ENCODE measurements at places on chromosomes 5 and 9.

DNA sequence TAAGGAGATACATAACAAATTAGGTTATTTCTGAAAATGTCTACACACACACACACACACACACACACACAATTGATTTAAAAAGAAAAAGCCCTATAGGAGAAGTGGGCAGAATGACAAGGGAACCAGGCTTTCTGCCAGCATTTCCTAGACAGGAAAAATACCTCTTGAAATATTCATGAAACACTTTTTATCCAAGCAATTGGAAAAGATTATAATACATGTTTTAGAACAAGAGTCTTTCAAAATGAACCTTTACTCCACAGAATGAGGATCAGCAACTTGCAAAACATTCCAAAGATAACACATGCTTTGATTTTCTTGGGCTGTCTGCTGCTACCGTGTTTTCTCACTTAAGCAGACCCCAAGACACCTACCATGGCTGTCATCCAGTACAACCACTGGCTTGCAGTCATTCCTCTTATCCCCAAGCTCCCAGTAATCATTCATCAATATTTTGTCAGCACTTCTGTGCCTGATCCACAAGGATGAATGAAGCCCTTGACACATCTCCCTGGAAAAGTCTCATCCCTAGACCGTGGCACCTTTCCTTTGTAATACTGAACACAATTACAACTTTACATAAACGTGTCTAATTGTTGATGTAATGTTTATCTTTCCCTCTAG, 717.1 kb upstream of the ZNF608 start:
- no peak for DNase-seq

- no peak for DNase-seq
These were observed 147.8 kb downstream of the HSPA4 start for GRCh38 chr5:133199417-133200178.

GRCh38 chr9:20186231-20186630, 397.4 kb upstream of the SLC24A2 start:
- DNase-seq: no peak

DNA sequence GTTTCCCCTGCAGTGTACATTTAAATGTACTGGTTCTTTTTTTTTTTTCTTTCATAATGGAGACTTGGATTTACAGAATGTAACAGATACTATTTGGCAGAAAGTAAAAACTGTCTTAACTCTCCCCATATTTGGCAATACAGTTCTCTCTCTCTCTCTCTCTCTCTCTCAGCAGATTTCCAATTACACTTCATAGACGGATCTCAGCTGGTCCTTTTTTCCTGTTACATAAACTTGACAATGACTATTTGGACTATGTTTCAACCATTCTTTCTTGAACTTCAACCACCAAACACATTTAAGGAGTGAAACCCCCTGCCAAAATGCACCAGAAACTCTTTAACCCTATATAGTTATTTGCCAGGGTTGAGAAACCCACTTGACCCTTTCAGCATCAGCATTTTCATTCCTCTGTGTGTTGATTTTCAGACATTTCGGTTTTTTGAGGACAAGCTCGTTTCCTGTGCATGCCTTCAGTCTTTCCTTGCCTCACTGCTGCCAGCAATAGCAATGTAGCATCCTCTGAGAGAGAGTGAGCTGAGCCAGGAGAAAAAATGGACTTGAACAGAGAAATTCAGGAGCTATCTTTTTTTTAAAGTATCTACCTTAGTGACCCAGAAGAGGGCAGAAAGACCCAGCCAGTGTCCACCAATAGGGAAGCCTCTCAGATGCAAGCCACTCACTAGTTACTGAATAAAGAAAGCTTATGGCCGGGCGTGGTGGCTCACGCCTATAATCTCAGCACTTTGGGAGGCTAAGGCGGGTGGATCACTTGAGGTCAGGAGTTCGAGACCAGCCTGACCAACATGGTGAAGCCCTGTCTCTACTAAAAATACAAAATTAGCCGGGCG, 26.0 kb upstream of the GNA14 start:
- no peak for DNase-seq

DNA sequence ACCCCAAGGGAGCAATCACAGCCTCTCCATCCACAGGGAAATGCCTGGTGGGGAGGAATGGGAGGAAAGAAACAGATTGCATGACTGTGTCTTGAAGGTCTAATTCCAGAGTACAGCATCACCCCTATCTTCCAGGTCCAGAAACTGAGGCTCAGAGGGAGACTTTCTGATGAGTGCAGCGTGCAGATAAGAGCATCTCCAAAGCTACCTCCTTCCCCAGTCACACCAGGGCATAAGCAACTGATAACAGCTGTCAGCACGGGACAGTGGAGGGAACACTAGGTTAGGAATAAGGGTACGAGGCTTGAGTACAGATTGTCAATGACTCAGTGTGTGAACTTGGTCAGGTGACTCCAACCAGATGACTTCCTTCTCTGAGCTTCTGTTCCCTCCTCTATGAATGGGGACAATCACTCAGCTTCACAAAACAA, 126.9 kb downstream of the KCNIP1 start:
- DNase-seq: no peak

DNA sequence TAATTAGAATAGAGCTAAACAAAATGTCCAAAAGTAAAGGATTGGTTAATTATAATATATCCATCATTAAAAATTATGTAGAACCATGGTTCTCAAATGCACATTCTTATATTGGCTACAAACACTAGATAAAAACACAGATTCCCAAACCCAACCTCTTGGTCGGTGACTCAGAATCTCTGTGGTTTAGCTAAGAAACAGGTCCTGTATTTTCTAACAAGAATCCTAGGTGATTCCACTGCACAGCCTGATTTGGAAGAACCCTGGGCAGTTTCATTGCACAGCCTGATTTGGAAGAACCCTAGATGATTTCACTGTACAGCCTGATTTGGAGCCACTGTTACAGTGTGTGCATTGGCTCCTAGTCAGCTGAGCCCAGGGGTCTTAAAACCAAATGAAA, 67.9 kb downstream of the KIAA1958 start:
- no peak for DNase-seq

GRCh38 chr9:79962836-79963235, 391.1 kb downstream of the TLE4 start:
- DNase-seq: no peak

DNA sequence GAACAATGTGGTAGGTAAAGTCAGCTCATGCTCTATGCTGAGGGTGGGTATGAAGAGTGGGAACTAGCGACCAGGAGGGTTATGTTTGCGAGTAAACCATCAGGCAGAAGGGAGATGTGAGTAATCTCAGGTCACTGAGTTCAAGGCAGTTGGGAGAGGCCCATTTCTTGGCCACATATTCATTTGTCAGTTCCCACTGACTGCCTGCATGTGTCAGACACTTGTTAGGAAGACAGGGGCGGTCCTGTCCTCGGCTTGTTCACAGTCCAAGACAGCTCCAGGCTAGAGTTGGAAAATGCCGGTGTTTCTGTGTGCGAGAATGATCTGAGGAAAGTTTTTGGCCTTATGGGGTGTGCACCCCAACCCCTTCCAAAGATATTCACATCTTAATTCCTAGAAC, 48.6 kb upstream of the GDNF start:
- DNase-seq: no peak

DNA sequence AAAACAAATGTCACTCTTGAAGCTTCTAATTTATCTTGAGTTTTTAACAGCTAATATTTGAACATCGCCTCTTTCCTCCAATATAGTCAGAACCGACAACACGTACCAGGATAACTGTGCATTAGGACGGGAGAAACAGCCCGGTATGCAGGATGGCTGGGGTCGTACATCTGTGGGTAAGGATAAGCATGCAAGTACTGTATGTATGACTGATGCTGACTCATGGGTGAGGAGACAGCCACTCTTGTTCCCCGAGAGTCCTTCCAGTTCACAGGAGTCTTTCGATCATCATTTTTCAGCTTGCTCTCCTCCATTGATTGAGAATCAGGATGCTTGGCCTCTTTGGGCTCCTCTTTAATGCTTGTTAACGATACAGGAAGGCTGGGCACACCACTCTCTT, 102.3 kb downstream of the ZNF608 start:
- no peak for DNase-seq

DNA sequence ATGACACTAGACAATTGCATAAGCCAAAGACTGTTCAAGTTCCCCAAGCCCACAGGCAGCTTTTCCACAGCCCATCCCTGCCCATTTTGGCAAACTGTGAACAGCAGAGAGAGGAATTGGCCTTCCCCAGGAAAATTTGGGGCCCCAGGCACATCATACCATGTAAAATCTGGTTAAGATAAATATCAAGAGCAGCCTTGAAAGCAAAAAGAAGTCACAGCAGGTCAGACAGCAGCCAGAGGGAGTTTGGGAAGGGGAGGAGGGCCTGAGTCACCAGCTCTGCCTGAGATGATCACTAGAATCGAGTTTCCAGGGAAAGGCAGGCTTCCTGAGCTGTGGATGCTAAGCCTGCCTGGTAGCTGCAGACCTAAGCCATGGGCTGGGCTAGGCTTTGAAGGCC, 179.2 kb downstream of the RFK start:
- no peak for DNase-seq

DNA sequence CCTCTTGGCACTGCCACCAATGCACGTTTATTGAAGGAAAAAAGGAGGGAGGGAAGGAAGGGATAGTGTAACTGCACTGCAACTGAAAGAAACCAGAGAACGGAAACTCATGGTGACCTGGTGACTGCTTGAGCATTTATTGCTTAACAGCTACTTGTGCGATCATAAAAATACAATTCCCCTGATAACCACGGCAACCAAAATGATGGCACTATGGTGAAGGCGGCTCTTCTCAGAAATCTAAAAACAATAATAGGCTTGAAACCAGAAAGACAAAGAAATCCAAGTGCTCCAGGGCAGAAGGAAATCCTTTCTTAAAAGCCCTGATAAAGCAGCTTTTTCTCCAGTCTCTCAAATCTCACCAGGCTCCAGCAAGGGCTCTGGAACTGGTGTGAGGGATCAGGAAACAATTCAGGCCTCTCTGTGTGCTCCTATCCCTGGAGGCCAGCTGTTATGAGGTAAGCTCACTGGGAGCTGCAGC, 1.9 kb downstream of the FBXO10 start:
- DNase-seq: no peak

GRCh38 chr5:75363726-75364495, 26.9 kb downstream of the HMGCR start:
- no peak for DNase-seq

DNA sequence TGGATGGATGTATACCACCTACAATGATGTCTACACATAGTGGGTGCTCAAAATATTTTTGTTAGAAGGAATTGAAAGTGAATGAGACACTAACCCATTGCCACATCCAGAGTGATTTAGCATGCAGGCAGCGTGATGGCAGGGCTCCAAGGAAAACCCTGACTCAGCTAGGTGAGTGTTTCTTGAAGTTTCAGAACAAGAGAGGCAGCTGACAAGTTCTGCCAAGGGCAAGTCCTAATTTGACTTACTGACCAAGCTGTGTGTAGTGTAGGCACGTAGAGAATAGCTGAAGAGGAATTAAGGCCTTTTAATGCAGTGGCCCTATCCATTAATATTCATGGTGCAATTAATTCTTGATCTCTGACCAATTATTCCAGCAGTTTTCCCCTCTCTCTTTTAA, 107.8 kb upstream of the ATP10B start:
- DNase-seq: no peak

DNA sequence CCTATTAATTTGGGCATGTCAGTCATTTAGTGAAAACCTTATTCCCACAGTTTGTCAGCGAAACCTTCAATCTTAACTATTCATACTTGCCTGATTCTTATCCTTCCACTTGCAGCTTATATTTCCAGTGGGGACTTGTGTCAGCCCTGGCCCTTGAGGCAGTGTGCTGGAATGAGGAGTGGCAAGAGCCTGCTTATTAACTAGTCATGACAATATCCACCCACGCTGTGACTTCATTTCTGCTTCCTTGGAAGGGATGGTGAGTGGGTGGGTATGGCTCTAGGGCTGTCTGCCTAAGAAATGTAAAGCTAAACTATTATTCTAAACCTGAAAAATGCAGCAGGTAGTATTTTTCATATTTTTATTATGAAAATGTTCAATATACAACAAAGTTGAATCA, 34.0 kb upstream of the LURAP1L start:
- DNase-seq: no peak

GRCh38 chr9:127161081-127161624, 38.7 kb upstream of the ANGPTL2 start:
- DNase-seq: no peak

- DNase-seq: no peak
These were observed 701.7 kb downstream of the CETN3 start for GRCh38 chr5:89707891-89708290.

- DNase-seq: no peak
These were observed 398.5 kb upstream of the RPS23 start for GRCh38 chr5:82676661-82677060.

DNA sequence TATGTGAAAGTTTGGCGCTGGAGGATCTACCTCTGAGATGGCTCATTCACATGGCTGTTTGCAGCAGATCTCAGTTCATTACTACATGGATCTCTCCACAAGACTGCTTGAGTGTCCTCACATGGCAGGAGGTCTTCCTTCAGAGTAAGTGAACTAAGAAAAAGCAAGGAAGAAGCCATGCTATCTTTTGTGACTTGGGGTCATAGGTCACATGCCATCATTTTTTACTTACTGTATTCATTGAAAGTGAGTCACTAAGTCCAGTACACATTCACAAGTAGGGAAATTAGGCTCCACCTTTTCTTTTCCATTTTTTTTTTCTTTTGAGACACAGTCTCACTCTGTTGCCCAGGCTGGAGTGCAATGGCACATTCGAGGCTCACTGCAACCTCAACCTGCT, 8.7 kb upstream of the CDKN2AIPNL start:
- no peak for DNase-seq

DNA sequence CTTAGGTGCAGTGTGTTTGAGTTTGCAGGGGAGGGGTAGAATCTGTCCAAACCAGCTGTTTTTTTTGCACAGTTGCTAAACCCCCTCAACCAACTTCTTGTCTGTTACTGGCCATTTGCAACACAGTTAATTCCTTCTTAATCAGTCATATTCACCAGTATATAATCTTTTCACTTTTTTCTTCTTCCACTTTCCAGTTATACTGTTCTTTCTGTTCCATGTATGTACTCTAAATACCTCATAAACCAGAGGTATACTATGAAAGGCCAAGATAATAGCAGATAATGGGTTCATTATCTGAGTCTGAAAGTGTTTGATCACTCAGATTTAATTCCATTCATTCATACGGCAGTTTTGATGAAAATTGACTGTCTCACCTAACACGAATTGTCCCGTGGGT, 11.1 kb downstream of the SMAD5 start:
- no peak for DNase-seq

- no peak for DNase-seq
These were observed 60.6 kb downstream of the IL6ST start for GRCh38 chr5:55934115-55934613.
